ENCODE measurements at places on chromosomes 2 and 18.

- DNase-seq: no peak
Measured at GRCh38 chr2:136057023-136057801, 60.7 kb downstream of the CXCR4 start.

- no peak for DNase-seq
Measured at GRCh38 chr2:114968748-114969400, 526.4 kb downstream of the DPP10 start.

- DNase-seq: no peak
Measured at GRCh38 chr2:95077861-95078603, 43.6 kb downstream of the MRPS5 start.

DNA sequence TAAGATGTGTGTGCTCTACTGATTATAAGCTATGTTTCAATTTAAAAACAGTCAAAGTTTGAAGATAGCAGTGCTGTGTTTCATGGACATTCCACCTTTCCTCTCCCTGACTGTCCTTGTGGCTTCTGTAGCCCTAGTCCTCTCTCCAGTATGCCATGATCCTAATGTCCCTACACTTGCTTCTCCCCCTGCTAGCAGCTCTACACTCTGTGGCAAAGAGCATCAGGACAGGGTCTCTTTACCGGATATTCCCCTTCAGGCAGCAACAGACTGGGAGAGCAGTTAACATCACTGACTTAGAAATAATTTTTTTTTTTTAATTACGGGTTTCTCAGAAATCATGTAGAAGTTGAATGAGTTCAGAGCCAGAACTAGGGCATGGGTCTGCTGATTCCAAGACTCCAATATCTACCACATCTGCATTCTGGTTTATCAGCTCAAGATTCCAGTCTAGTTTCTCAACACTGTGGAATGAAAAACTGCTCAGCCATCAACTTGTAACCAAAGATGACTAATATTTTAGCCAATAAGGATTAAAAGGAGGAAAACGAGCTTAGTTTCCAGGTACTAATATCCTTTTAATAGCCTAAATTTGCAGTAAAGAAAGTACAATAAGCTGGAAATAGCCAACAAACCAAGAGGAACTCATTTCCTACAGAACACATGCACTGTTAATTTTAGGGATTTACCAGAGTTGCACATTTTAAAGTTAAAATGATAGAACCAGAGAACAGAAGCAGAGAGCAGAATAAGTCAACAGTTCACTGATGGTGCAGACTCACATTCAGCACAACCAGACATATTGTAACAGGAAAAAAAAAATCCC, 45.2 kb downstream of the TMEM131 start:
- peak; percentile 93 for DNase-seq

DNA sequence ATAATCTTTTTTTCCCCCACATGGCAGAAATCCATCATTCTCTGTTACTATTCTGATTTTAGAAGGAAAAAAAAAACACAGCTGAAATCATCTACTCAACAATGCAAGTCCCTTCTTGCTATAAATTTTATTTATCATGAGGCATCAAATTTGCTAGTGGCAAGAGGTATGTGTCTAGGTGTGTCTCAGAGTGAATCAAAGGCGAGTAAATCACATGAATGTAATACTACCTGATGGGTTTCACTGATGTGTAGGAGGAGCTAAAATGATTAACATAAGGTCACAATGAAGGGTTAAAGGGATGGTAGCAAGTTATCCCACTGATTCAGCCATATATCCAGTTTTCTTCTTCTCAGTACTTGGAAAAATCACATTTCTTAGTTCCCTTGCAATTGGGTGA, 24.5 kb upstream of the PELI1 start:
- DNase-seq: no peak

DNA sequence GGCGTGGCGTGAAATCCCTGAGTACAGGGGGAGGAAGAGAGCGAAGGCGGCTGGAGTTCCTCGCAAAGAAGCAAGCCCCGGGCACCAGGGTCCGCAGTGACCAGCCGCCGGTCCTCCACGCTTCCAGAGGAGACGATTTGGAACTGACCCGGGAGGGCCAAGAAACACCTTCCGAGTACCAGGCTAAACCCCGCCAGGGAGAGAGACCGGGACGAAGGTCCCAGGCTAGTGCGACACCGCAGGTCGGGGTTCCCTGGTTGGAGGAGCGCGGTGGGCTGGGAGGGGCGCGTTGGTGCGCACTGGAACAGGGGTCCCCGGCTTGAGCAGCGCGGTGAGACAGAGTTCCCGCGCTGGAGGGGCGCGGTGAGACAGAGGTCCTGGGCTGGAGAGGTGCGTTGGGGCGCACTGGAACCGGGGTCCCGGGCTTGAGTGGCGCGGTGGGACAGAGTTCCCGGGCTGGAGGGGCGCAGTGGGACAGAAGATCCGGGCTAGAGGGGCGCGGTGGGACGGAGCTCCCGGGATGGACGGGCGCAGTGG, 901 bp downstream of the WDFY1 start:
- DNase-seq: no peak

- peak; percentile 67 for DNase-seq
Measured at GRCh38 chr18:35371412-35372195, 5.5 kb downstream of the ZNF396 start.

GRCh38 chr2:54977149-54977548, 73.1 kb downstream of the RTN4 start:
- no peak for DNase-seq

GRCh38 chr2:46296216-46296839, 879 bp upstream of the EPAS1 start:
- DNase-seq: peak; percentile 24

DNA sequence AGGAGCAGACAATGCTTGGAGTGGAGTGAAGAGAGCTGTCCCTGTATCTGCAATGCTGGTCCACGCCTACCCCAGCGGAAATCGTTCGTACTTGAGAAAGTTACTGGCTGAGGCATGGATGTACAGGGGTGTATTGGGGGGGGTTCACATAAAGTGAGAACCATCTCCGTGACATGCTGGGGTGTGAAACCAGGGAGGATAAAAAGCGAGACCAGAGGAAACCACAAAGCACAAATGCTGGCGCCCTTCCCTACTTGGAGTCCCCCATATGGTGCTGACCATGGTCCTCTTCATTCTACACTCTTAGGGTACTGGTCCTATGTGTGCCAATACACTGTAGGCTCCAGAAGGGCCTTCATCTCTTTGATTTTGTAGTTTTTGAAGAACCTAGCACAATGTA, 244.1 kb downstream of the L3MBTL4 start:
- DNase-seq: no peak

DNA sequence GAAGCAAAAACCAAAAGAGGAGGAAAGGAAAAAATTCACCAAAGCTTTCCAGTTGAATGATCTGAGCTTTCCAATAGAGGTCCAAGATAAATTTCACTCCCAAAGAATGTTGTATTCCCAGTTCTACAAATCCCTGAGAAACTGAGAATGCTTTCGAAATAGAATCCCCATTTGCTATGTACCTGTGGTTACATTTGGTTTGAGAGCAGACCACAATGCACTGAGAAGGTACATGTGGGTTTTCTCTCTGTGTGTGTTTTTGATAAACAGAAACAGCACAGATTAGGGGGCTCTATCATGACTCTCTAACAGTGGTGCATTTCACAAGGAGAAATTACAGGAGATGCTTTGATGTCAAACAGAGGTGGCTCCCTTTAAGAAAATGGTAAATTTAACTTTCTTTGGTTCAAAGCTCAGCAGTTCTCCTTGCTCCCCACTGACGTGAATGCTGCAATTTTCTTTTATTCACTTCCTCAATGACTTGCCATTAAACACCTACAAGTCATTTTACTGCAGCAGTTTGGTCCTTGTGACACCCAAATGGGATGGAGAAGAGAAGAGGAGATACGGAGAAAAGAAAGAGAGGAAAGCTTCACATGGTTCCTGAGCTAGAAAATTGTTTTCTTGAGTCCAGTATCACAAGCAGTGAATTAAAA, 108.7 kb downstream of the EPHA4 start:
- DNase-seq: no peak

- DNase-seq: no peak
Measured at GRCh38 chr2:190250421-190250820, 69.2 kb downstream of the HIBCH start.

GRCh38 chr2:190418727-190419126, 10.6 kb downstream of the MFSD6 start:
- DNase-seq: no peak

DNA sequence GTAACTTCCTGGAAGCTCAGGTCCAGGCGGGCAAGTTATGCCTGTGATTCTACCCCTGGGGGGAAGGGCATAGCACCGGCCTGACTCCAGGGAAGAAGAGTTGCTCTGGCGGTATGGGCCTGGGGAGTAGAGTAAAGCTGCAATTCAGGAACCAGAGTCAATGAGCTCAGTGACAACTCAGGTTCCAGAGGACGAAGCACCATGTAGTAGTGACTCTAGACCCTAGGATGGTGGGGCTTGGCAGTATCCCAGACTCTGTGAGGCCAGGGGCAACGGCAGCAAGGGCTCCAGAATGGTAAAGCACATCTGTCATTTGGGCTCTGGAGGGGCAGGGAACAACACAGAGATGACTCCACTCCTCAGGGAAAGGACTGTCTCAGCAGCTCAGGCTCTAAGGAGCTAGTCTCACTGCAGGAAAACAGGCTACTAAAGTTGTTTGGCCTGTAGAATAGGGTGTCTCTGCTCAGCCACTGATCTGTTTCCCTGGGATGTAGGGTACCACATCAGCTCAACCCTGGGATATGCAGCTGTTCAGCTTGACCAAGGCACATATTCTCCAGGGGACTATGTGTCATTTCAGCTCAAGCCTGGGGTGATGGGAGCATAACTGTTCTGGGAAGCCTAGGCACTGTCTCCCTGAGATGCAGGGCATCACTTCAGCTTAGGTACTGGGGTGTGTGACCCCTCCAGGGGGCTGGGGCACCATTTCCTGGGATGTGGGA, 36.2 kb upstream of the RHOB start:
- DNase-seq: no peak

Data from fibroblast of skin of right biceps (primary cell).